Astrocyte (in vitro differentiated cells and primary cell): ENCODE measurements at places on chromosomes 3 and 15.

DNA sequence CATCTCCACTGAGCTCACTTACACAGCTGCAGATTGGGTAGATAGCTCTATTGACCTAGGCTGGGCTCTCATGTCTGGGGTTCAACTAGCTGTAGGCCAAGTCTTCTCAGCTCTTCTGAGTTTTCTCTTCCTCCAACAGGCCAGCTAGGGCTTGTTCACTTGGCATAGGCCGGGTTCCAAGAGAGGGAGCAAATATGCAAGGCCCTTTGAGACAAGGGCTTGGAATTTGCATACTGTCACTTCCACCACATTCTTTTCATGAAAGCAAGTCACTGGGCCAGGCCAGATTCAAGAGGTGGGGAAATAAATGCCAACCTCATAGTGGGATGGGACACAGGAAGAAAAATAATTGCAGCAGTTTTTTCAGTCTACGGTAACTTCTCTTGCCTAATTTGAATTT is 25.2 kb downstream of the PIGB start:
- peak; percentile 12 for DNase-seq

DNA sequence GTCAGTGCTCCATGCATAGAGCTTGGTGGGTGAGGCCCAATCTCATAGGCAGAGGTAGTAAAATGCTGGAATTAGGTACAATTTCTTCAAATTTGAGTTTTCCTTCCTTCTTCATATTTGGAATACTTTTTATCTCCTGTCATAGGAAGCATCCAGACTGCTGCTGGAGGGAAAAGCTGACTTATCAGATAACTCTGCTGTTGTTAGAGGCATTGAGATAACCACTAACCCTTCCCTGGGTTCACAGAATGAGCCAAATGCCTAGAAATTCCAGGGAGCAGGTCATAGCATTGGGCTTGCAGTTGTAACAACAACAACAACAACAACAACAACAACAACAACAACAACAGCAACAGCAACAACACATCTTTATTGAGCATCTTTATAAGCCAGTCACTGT is 332.7 kb downstream of the PDCD6IP start:
- no peak for DNase-seq

DNA sequence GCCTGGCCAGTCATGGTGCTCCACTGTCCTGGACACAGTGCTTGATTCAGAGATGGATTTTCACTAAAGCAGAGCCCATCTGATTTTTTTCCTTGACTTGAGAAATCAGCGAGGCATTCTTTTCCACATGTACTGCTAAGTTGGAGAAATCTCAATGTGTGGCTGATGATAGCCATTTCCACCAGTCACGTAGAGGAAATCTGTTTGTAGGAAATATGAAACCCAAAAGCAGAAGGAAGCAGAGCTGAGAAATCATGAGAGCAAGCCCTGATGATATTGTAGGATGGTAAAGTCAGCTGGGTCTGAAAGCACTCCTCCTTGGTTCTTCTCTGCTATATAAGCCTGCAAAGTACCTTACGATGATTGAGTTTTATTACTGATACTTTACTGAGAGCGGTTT is 1233.4 kb downstream of the ROBO2 start:
- DNase-seq = no peak

GRCh38 chr3:187616307-187616972 is 53.8 kb downstream of the SST start:
- peak; percentile 16 for DNase-seq

- DNase-seq = peak; percentile 38
Measured at GRCh38 chr3:56970461-56970879, 90.0 kb upstream of the SPATA12 start.
